ENCODE measurements at places on chromosomes 1 and 21.
A peak's percentile ranks its signal among the peaks of the same experiment; 100 is the strongest.

GRCh38 chr1:172976222-172977041, 74.3 kb downstream of the TNFSF18 start:
- DNase-seq = peak; percentile 96

- no peak for DNase-seq
Measured at GRCh38 chr1:44616991-44617702, 57.1 kb downstream of the TMEM53 start.

GRCh38 chr1:45206808-45207623, 611 bp upstream of the ZSWIM5 start:
- DNase-seq = no peak

DNA sequence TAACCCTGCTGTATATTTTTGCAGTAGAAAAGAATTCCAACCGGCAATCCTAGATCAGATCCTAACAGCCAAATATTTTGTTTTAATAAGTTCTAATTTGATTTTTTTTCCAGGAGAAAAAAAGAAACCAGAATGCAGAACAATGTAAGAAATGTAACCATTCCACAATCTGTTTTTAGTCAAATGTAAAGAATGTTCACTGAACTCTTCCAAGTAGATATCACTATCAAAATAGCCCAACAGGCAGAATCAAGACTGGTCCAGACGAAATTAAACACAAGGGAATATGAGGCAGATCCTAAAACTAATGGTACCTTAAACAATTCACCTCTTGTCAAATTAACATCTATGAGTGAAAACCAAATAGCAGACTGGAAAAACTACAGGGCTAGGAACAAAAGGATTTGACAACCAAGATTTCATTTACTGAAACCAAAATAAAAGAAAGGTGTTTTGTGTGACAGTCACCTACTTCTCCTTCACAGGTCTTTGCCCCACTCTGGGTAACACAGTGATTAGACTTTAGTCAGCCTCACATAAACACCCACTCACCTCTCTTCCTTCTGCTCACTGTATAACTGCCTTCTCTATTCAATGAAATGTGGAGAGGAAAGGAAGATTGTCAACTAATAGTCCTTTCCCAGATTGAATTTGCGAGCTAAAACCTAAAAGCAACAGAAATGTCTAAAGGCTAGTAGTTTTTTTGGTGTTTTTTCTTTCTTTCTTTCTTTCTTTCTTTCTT, 137.9 kb downstream of the FAF1 start:
- peak; percentile 52 for DNase-seq

DNA sequence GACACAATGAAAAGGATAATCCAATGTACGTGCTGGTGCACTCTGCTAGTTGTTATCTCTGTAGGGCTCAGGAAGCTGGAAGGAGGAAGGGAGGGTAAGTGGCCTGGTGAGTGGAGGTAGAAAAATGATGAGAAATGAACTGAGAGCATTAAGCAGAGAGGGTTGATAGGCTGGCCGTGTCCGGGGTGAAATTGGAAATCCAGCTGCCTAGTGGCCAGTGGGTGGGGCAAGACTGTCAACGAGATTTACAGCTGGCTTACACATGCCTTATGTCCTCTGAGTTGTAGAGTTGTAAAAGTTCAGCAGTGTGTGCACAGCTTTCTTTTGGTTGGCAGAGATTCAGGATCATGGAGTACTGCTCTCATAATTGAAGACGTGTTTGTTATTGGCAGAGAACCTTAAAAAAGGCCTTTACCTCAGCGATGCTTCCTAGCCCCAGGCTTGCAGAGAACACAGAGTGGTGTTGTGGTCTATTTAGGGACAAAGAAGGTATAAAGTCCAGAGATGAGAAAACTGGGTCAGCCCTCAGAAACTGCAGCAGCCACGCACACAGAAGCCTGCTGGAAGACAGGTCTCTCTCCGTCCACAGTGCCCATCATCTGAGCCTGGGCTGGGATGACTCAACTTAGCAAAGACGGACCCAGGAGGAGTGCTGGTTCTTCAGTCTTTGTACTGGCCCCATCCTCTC, 132.4 kb downstream of the EDEM3 start:
- DNase-seq = peak; percentile 98

GRCh38 chr21:38832664-38833063, 26.9 kb downstream of the ETS2 start:
- no peak for DNase-seq
